A673 (cell line): ENCODE measurements at places on chromosomes 16 and 17.

DNA sequence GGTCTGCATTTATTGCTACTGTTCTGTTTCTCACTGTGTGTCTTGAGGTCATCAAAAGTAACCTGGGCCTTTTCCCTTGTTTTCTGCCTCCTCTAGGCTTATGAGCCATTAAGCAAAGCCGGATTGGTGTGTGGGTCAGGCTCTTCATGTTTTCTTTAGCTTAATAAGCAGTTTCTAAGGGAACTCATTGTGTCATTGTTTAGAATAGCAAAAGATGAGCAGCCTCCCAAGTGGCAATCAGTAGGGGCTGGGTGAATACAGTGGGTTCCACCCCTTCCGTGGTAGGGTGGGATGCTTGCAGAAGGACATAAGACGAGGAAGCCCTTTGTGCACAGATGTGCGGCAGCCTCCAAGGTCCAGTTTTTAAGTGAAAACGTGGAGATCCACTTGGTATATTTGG, 34.5 kb downstream of the ABCC1 start:
- DNase-seq, result no peak

- DNase-seq, result no peak
Observed at GRCh38 chr17:29616300-29617048, 6.2 kb downstream of the CORO6 start.

DNA sequence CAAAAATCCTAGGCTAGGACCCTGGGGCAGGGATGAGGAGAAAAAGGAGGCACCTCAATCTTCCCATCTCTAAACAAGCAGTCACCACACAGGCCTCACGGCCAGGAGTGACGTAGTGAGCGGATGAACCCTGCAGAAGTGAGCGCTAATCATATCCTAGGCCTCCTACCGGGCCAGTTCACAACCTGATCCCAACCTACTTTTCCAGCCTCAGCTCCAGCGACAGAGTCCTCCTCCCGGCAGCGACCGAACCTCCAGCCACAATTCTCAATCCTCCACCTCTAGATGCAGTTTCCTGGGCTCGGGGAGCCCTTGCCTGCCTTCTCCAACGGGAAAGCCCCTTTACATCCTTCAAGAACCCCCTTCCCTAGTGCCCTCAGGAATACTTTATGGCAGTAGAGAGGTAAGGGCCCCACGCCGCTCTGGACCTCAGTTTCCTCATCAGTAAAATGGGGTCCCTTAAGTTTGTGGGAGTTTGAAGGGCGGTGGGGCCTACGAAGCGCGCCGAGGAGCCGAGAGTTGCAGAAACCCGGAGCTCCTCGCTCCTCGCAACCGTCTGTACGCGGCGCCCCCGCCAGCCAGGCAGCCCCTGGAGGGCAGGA, 1.4 kb downstream of the ZNF668 start:
- peak; percentile 48 for DNase-seq

GRCh38 chr17:4856937-4857314, 23.8 kb downstream of the MINK1 start:
- no peak for DNase-seq

- DNase-seq, result no peak
Observed at GRCh38 chr17:68579194-68579927, 21.8 kb downstream of the FAM20A start.

GRCh38 chr16:4371357-4372000, at the start of gene VASN:
TSS of gene VASN (plus strand) at chr16:4371848. CDS start at chr16:4380878, 9,030 bp downstream.
- peak; percentile 80 for DNase-seq

DNA sequence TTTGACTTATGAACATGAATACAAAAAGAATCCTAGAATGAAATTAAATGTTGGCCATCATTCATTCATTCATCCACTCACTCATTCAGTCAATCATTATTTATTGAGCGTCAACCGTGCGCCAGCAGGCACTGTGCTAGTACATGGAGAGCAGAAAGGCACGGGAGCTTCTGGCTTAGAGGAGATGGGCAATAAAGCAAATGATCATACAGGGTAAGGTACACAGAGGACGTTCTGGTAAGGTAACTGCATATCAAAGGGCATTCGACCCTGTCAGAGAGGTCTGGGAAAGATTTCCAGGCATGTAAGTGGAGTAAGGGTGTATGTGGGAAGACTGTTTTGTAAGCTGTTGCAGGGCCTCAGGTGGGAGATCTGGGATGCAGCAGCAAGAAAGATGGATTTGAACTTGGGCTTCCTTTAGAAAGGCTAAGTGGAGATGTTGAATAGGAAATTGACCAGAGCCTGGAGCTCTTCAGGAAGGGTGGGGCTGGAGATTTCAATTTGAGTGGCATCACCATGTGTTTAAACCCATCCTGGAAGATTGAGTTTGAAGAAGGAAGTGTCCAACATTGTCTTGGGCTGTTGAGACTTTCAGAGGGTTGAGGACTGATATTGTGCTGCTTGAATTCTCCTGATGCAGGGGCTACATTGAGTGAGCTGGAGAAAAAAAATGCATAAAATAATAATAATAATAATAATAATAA, 2.8 kb upstream of the MSI2 start:
- no peak for DNase-seq

DNA sequence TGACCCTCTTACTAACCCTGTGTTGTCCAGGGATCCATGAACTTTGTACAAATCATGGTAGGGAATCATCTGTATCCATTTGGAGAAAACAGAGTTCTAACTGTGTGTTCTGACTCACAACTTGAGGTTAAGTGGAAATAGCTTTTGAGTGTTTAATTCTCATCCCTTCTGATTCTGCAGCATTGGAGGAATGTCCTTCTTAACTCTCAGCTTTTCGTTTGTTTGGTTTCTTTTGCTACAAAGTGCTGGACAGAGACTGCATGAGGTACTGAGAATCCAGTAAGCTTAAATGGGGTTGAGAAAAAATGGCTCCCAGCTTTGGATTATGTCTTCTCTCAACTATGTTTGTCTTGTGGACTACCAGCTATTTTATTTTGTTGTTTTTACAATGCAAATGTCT, 352.1 kb upstream of the KIF2B start:
- DNase-seq, result no peak

- DNase-seq, result no peak
Observed at GRCh38 chr17:38797828-38798227, 1.5 kb downstream of the PIP4K2B start.

GRCh38 chr17:63165400-63165799, 199.4 kb downstream of the TANC2 start:
- no peak for DNase-seq

DNA sequence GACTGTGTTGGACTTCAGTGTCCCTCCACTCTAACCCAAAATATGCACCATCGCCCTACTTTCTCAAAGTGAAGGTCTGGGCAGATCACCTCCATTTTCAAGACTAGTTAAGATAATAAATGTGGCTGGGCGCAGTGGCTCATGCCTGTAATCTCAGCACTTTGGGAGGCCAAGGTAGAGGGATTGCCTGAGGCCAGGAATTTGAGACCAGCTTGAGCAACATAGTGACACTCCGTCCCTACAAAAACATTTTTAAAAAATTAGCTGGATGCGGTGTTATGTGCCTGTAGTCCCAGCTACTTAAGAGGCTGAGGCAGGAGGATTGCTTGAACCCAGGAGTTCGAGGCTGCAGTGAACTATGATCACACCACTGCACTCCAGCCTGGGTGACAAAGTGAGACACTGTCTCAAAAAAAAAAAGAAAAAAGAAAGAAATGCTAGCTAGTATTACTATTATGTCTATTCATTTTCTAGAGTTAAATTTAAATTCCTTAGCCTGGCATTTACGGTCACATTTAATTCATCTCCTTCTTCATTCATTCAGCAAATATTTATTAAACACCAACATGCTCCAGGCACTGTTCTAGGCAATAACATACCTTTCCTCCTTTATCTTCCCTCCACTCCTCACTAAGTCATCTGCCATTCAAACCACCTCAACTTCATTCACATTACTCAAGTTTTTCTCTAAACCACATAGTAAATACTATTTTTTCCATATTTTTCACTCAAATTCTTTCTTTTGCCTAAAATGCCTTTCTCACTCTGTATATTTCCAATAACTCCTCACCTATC, 96.1 kb upstream of the XYLT1 start:
- DNase-seq, result no peak

GRCh38 chr16:2507052-2507659, 6.6 kb upstream of the ATP6V0C start:
- DNase-seq, result no peak

GRCh38 chr17:82221341-82221902, 7.4 kb upstream of the SLC16A3 start:
- DNase-seq, result no peak

DNA sequence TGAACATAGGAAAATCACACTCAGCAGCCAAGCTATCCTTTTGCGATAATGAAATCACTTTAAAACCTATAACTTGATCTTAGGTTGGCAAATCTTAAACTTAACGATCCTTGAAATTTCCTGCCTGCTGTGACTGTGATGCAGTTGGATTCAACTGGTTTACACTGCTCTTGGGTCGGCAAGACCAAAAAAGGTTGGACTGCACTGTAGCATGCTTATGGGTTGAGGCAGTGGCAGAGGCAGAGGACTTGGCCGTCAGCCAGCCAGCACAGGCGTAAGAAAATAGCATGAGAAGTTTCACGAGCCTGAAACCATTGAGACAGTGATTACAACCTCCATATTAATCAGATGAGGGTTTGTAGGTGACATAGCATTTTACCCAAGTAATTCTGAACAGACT, 21.4 kb downstream of the WSB1 start:
- DNase-seq, result peak; percentile 75

DNA sequence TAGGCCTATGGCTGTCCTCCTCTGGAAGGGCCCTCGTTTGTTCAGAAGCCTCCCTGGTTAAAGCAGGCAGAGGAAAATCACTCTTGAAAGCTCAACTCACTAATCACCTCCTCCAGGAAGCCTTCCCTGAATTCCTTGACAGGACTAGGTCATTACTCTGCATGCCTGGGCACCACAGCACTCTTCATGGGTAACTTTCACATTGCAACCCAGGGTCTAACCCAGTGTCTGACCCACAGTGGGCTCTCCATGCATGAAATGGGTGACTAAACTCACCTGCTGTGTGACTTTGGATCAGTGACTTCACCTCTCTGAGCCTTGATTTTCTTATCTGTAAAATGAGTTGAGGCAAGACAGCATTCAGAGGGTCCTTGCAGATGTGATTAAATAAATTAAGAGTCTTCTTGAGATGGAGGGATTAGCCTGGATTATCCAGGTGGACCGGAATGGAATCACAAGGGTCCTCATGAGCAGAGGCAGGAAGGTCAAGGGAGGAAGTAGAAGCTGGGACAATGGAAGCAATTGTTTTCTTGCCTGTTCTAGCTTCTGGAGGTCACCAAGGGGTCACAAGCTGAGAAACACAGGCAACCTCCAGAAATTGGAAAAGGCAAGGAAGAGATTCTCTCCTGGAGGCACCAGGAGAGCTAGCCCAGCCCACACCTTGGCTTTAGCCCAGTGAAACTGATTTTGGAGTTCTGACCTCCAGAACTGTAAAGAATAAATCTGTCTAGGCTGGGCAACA, 3.8 kb upstream of the RAI1 start:
- DNase-seq, result no peak

DNA sequence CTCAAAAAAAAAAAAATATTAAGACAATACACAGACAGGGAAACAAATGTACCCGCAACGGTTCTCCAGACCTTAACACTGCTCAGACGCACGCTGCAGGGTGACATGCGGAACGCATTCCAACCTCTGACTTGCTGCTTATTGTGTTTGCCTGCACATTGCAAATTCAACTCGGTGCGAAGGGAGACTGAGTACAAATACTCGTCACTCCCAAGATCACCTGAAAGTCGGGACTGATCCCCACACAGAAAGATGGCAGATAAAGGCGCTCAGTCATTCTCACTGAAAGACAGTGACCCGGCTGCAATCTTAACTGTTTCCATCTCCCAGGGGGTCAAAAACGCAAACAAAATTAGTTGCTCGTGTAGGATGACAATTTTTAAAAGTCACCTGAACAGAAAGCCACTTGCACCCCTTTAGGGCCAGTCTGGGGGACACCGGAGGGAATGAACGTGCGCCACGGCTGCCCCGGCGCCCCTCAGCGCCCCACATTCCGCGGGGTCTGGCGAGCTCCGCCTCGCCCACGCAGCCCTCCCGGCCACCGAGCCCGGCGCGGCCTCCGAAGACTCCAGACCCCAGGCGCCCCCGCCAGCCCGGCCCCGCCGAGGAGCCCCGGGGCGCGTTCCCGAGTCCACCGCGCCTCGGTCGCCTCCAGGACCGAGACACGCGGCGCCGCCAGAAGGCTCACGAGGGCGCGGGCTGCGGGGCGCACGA, 589 bp downstream of the CLCN7 start:
- no peak for DNase-seq

- DNase-seq, result no peak
Observed at GRCh38 chr16:27273670-27274423, 5.3 kb upstream of the NSMCE1 start.

- DNase-seq, result no peak
Observed at GRCh38 chr17:4854111-4854681, 21.1 kb downstream of the MINK1 start.

GRCh38 chr16:84854759-84855158, 35.0 kb downstream of the CRISPLD2 start:
- no peak for DNase-seq

DNA sequence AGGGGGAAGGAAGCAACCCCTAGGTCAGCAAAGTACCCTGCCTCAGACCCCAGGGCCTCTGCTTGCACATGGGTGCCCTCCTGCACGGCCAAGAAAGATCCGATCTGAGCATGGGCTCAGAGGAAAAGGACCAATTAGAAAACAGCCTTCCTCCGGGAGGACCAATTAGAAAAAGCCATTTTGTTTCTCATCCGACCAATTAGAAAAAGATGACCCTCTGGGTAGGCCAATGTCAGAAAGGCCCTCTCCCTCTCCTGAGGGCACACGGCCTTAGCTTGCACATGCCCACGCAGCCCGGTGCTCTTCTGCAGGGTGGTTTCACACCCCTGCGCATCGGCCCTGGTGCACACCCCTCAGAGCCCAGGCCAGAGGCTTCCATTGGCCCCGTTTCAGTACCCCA, 5.1 kb upstream of the CISD3 start:
- DNase-seq, result no peak
